ENCODE measurements at places on chromosomes 1 and 21. TPM values are rescaled to one million over a fixed set of nuclear protein-coding genes. Genes with fewer than 3 reads are reported as not detected.
A peak's percentile ranks its signal among the peaks of the same experiment; 100 is the strongest.

- no peak for DNase-seq
These were observed 22.1 kb upstream of the SLC44A3 start for GRCh38 chr1:94798054-94798453.

KRTAP23-1 gene
- not detected for total RNA-seq

DNA sequence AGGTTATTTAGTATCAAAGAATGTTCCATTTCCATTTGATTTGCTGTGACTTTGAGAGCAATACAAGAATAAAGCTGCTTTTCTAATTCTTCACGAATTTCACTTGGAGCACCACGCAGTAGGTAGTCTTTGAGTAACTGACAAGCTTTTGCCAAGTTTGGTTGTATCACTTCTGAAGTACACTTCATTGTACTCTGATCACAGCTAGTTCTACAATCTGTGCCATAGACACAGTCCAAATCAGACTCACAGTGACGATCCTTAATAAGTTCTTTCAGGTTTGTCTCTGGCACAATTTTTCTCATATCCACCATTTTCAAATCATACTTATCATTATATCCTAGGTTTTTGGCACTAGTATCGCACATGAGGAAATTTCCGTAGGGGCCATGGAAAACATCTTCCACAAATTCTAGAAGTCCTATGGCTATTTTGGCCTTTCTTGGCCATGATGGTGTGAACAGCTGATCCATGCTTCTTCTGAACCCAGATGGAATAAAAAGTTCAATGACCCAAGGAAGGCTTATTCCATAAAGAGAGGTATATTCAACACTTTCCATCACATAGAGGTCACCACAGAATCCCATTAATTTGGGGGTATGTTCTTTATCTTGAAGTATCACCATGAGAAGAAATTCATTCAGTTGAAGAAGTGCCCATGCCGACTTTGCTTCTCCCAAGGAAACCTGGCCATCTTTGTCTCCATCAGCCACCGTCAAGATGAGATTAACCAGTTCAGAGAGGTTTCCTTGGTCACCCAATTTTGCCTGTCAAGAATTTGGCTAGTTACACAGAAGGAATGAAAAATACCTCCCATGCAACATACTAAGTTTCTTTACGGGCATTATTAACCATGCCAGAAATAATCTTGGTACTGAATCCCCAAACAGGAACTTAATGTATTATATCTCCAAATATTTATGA, 11.9 kb downstream of the RPL5 start:
- no peak for DNase-seq

DNA sequence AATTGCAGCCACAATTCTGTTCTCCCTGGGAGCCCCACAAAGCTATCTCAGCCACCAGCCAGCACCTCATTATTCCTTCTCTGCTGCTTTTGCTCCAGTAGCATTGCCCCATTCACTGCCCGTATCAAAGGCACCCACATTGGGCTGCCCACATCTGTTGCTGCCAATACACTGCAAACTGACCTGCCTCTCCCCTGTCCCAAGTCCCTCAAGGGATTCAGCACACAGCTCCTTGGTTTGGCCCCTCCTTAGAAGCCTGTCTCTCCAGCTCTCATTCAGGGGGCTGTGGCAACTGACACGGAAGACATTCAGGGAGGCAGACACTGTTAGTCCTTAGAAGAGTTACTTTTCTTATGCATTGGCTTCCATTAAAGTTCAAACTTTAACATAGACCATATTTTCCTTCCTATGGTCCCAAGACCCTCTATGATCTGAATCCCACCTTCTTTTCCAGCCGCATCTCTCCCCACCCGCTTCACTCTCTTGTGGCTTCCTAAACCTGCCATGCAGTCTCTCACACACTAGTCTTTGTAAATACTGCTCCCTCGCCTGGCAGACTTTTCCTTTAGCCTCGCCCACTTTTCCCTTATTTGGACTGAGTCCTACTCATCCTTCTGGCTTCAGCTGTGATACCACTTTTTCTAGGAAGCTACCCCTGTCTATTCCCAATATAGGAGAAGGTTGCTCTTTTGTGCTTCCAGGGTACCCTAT, 19.3 kb upstream of the KLHDC8A start:
- DNase-seq: no peak

DNA sequence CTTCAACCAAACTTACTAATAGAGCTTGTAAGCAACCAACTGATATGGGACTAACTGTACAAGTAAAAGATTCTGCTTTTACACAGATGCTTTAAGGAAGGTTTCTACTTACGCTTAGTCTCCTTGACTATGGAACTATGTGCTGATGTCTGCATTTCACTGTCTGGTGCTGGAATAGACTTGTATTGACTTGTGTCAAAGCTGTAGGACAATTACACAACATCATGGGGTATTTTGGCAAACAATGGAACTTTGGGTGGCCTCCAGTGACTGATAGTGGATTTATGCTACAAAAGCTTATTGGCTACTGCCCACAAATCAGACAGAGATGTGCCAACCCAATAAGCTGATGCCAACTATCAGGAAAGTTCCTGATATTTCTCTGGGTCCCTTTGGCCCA, 10.6 kb downstream of the CBR1 start:
- no peak for DNase-seq

DNA sequence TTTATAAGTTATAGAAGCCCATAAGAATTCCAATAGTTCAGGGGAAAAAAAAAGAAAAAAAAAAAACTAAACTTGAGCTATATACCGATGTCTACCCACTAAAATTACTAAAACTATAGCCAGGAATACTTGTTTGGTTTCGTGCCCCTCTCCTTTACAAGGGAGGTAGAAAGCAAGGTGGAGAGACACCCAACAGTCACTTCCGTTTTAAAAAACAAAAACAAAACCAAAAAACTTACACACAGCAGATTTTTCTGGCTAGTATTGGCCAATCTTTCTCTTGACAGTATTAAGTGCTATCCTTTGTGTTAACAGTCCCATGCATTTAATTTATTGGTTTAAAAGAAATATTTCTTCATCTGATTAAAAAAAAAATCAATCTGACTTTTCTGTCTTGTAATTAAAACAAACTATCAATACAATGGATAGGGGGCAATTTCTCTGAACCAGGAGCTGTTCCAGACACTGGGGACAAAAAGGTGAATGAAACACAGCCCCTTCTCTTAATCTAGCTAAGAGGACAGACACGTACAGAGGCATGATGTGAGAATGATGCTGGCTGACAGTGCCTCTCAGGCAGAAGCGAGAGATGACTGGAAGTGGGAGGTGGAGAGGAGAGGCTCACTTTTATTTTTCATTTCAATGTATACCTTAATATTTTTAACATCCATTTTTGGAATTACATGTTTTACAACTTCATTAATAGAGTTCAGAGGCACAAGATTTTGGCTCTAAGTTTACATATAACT, 214.8 kb downstream of the RERE start:
- no peak for DNase-seq

GRCh38 chr1:63119575-63120155, 202.7 kb upstream of the FOXD3 start:
- DNase-seq: no peak

SH2D1B gene
- total RNA-seq: not detected

- DNase-seq: no peak
These were observed 507.1 kb upstream of the ZRANB2 start for GRCh38 chr1:71587961-71588360.

DNA sequence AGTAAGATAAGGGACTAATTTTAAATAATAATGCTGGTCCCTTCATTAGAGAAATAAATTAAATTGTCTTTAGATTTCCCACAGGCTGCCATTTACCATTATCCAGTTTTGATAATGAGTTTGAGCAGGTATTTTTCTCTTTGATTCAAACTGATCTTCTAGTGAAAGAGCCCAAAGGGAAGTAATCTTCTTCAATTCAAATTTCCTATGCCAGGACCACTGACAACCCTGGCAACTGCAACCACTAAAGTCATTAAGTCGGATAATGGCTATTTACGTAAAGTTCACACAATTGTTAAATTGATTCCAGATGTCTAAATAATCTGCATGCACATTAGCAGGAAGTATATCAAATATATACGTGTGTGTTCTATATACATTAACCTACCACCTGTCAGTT, 399.3 kb downstream of the PTPRC start:
- DNase-seq: no peak

- peak; percentile 96 for DNase-seq
These were observed 2.9 kb downstream of the IFI6 start for GRCh38 chr1:27668808-27669723.

GRCh38 chr21:45455674-45456583, 51.0 kb downstream of the COL18A1 start:
- no peak for DNase-seq

DNA sequence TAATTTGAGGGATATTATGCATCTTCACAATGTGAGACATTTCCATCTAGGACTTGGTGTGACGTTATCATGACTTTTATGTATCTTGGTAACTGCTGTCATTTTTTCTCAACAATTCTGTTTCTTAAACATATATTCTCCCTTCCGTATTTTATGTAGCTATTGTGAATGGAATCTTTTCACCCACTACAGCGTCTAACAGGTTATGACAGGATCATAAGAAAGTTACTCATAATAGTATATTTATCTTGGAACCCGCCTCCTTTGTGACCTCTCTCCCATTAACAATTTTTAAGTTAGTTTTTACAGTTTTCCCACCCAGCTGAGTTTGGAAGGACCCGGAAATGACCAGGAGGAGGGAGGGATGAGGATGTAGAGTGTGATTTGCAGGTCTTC, 6.8 kb upstream of the DMRTA2 start:
- DNase-seq: no peak

FMO2 gene
- total RNA-seq: 10.0 TPM

GRCh38 chr1:36377791-36378492, 7.8 kb downstream of the STK40 start:
- DNase-seq: no peak

GUCA2B gene
- total RNA-seq: not detected

- no peak for DNase-seq
These were observed 9.0 kb upstream of the RBM8A start for GRCh38 chr1:145936247-145936646.

- peak; percentile 43 for DNase-seq
These were observed 69.0 kb downstream of the DHRS3 start for GRCh38 chr1:12548973-12549459.

CYP4B1 gene
- total RNA-seq: 215 TPM

Data from lower leg skin (tissue), 4 donors.